GF-D8 (cell line): ENCODE measurements at places on chromosomes 7 and 10.

DNA sequence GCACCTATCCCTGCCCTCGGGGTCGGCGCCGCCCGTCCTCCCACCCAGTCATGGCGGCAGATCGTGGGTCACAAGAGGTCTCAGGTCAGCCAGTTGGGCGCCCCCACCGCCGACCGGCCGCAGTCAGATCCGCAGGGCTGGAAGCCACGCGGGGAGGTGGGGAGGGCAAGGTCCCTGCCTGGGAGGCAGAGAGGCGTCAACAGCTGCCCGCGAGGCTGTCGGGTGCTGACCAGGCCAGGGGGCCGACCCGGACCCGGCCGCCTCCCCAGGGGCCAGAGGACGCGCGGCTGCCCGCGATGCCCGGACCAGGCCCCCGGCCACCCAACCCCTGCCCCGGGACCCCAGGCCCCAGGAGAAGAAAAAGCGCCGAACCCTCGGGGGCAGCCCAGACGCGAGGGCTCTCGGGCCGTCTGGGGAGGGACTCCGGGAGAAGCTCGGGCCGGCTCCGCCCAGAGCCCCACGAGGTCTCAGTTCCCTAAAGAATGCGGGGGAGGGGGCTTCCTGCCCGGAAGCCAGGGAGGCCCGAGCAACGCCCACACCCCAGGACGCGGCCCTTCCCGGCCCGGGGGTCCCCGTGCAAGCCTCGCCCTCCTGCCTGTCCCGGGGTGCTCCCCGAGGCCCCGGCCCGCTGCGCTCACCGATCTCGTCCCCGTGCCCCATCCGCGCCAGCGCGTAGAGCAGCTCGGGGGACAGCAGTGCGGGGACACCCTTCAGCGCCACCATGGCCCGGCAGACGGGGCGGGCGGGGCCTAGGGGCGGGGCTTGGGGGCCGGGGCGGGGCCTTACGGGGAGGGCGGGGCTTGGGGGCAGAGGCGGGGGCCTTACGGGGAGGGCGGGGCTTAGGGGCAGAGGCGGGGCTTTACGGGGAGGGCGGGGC, at the start of gene FUOM:
TSS of gene FUOM (minus strand) at position 735 of the 877 bp plus-strand sequence. CDS start at position 723, 12 bp downstream.
- DNase-seq = peak; percentile 47

DNA sequence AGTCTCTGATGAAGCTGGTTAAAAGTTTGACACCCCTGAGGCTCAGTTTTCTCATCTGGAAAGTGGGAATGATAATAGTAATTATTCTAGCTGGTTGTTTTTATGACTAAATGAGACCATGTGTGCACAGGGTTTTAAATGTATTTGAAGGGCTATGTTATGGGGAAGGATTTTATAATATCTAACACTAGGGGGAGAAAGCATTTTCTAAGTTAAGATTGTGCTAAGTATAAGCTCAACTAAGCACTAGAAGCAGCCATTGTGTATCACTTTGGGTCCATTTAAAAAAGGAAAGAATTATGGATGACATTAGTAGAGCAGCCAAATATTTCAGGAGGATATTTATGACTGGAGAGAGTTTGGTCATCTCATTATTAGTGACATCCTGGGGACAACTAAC, 49.5 kb upstream of the CREB5 start:
- DNase-seq = no peak

DNA sequence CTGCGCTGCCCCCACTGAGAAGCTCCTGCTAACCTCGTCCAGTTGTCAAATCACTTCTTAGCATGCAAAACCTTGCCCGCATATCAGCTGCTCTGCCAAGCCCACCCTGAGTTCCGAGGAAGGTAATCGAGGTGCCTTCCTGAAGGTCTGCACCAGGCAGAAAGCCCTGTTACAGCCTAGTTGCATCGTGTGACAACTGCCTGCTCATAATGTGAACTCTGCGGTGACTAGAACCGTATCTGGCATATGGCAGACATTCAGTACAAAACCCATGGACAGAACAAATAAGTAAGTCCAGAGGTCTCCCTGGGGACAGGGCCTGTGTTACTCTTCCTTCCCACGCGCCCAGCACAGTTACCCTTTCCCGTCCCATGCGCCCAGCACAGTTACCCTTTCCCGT, 394.3 kb downstream of the DNAJB6 start:
- no peak for DNase-seq

- no peak for DNase-seq
These were observed 7.9 kb upstream of the PAPSS2 start for GRCh38 chr10:87651801-87652200.

- DNase-seq = no peak
These were observed 116.2 kb downstream of the WDR37 start for GRCh38 chr10:1172256-1172984.

- DNase-seq = no peak
These were observed 115.5 kb upstream of the ZNF438 start for GRCh38 chr10:31147210-31147608.

DNA sequence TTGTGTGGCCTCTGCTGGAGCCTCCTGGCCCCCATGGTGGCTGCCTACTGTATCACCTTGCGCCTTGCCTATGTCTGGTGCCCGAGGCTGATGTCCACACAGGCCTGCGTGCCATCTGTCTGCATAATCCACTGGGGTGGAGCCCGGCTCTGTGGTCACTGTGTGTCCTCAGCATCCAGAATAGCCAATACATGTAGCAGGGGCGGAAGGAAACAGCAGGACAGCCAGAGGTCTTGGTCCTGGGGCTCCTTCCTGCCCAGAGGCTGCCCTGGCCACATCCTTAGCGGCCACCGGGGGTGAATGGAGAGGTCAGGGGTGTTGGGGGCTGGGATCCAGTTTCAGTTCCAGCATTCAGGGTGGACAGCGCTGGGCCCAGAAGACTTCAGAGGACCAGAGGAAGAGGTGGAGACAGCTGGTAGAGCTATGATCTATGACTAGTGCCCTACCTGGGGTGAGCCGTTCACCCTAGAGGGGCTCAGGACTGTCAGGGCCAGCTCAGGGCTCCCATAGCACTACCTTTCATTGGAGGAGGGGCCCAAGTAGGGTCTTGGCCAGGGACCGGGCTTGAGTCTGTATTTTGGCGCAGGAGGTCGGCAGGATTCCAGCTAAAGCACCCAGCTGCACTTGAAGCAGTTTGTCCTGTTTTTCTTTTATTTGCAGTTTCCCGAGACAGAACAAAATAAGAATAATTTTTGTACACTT, 15.9 kb downstream of the YKT6 start:
- DNase-seq = no peak

- DNase-seq = no peak
These were observed 187.7 kb upstream of the SH2B2 start for GRCh38 chr7:102098986-102099385.

DNA sequence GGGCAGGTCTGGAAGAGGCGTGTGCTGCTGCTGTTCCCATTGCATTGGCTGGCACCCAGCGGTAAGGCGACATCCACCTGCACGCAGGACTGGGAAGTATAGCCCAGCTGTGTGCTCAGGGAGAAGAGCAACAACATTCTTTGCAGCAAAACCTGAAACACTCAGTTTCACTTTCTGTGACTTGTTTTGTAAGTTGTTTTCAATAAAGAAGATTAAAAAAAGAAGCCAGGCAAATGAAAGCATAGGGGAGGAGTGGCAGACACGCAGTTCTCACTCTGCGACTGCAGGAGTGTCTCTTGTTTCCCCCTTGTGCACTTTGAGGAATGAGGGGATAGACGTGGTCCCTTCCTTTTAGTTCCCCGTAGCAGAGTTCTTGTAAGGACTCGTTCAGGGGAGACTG, 5.8 kb downstream of the FBH1 start:
- no peak for DNase-seq

- DNase-seq = no peak
These were observed 60.9 kb downstream of the TMEM130 start for GRCh38 chr7:98808751-98809460.

DNA sequence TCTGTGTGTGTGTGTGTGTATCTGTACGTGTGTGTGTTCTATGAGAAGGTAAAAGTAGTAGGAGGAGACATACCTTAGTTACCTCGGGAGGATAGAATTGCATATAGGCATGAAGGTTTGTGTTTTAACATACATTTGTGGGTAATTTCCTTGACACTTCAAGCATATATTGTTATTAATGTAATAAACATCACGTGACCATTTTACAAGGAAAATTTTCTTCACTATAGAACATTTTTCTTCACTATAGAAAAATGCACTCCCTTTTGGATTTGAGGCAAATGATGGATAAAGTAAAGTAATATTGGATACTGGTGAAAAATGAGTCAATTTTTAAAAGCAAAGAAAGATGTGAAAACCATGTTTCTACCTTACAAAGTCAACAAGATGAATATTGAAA, 127.0 kb upstream of the PLXDC2 start:
- no peak for DNase-seq

GRCh38 chr7:151122276-151122675, 36.0 kb downstream of the AGAP3 start:
- no peak for DNase-seq

DNA sequence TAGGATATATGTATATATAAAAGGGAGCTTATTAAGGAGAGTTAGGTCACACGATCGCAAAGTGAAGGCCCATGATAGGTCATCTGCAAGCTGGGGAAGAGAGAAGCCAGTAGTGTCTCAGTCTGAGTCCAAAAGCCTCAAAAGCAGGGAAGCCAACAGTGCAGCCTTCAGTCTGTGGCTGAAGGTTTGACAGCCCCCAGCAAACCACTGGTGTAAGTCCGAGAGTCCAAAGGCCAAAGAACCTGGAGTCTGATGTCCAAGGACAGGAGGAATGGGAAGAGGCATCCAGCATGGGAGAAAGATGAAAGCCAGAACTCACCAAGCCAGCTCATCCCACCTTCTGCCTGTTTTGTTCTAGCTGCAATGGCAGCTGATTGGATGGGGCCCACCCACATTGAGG, 88.9 kb upstream of the TBX20 start:
- DNase-seq = no peak

GRCh38 chr7:7639421-7639820, 1.1 kb upstream of the UMAD1 start:
- no peak for DNase-seq

DNA sequence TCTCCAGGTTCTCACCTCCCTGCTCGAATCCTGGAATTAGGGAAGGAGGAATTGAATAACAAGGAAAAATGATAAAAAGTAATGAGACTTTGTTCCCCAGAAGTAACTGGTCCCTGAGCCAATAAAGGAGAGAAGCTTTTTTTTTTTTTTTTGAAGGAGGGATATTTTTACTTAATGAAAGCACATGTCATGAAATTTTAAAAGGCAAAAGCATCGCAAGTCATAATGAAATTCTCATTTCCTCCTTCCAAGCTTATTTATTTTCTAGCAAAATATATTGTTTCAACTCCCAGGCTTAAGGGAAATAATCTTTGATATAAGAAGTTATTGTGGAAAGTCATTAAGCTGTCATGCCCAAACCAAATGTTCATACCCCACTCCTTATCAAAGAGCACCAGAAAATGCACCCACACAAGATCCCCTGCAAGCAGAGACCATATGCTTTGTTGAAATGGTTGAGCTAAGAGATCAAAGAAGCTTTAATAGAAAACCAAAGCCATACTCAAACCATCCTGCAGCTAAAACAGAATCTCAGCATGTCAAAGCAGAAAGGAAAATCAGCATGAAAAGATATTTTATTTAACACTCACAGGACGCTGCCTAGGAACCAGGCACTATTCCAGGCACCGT, 16.7 kb upstream of the ABCC2 start:
- DNase-seq = no peak

DNA sequence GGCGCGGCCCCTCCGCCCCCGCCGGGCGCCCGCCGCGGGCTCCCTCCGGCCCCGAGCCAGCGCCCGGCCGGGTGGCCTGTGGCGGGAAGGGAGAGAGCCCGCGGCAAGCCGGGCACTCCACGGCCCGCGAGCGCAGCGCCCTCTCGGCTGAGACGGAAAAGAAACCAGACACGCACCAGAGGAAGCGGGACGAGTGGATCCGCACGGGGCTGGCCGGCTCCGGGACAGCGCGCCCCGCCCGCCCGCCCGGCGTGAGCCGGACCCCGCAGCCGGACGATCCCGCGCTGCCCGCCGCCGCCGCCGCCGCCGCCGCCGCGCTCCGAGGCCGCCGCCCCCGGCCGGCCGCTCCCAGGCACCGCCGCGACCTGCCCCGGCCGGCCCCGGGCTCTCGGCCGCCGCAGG, 300 bp downstream of the ARHGAP21 start:
- no peak for DNase-seq

- no peak for DNase-seq
These were observed 173.6 kb downstream of the KIAA1217 start for GRCh38 chr10:24382596-24382978.

GRCh38 chr7:128057909-128058308, 26.7 kb upstream of the LRRC4 start:
- no peak for DNase-seq

GRCh38 chr10:128257428-128257827, 131.2 kb upstream of the MKI67 start:
- DNase-seq = no peak
